ENCODE measurements at places on chromosomes 11 and 22.

- DNase-seq, result no peak
Observed at GRCh38 chr11:59510941-59511589, at the start of gene OR4D9. Gene OR4D9, plus strand, starts transcription at chr11:59511539. Its CDS starts 3,374 bp downstream, at chr11:59514913.

DNA sequence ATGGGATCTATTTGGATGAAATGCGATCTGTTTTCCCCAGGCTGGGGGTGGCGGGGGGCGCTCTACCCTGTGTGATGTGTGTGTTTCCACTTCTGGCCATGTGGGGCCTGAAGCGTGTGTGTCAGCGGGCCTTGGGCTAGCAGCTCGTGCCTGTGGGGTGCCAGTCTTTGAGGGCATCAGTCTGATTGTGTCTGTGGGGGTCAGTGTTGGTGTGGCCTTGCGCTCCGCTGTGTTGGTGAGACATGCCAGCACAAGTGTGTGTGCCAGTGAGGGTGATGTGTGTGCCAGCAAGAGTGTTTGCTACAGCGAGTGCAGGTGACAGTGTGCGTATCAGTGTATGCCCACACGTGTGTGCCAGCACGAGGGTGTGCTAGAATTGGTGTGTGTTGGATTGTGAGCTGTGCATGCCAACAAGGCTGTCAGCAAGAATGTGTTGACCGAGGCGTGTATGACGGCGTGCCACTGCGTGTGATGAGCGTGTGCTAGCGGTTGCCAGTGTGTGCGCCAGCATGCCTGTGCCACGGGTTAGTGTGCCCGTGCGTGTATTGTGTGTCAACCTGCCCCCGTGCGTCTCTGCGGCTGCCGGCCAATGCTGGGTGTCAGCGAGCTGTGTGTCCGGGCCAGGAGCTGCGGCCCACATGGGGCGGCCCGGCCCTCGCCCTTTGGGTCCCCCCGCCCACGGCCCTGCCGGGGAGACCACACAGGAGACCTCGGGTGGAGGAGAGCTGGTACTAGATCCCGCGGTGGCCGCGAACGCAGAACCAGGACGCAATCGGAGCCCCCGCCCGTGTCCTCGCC is 519 bp downstream of the ARRB1 start:
- no peak for DNase-seq

DNA sequence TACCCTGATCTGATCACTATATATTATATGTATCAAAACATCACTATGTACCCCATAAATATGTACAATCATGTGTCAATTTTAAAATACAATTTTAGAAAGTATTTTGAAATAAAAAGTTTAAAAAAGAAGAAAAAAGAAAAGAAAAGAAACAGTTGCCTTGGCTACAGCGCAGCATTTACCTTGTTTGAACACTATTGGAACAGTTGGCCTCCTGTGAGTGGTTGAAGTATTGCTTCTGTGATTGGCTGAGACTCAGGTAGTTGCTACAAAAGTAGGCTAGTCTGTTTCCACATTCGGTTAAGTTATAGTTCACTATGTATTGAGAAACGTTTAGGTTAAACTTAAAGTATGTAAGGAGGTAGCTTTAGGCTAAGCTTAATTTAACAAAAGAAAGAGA is 7.9 kb upstream of the DTX4 start:
- no peak for DNase-seq

GRCh38 chr11:90218606-90219005 is 4.2 kb downstream of the CHORDC1 start:
- DNase-seq, result no peak

DNA sequence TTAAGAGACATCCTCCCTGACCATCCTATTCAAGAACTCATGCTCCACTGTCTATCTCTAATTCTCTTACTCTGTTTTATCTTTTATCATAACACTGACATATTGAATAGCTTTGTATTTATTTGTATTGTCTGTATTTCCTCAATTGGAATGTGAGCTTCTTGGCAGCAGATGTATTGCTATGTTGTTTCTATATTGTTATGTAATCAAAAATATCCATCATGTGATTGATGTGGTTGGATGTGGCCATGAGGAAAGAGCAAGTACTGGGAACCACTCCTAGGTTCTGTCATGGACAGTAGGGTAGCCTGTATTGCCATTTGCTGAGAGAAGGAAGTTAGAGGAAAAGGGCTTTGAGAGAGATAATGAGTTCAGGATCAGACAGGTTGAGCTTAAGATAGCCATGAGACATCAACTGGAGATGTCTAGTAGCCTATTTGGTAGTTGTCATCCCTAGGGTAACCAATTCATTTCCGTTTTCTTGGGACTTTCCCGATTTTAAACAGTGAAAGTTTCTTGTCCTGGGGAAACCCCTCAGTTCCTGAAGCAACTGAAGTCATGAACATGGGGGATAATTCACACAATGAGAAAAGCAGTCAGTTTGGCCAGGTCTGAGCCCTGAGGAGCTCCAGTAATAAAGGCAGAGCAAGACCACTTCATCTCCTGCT is 404.5 kb downstream of the INSC start:
- no peak for DNase-seq

DNA sequence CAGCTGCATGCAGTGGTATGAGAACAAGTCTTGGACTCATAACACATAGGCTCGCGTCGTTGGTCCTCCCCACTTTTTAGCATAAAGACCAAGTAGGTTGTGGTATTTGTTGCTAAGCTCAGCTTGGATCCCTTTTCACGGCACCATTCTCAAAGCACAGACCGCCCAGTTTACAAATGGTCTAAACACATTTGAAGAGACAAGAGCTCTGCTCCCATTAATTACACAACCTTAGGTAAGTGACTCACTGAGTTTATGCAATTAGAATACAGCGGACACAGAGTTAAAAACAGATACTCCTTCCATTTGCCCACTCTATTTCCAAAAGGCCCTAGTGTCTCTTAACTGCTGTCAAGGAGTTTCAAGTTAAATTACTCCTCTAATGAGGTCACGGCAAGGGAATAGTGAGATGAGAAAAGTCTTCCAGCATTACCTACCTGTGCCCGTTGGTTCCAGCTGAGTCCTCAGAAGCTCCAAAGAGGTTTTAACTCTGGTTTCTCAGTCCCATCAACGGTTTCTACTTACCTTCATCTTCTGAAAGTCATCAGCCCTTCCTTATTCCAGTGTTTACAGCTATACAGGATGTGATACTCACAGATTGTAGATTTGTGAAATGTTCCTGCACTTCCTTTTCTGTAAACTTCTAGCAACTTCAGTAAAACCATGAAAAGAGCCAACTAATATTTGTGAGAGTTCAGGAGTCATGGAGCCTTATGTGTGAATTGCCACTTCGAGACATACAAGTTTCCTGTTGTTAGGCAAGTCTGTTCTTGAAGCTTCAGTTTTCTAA is at the start of gene MS4A6A:
Gene MS4A6A, minus strand, starts transcription at position 543 of the 790 bp plus-strand sequence. CDS start 1,356 bp downstream, outside the sequence.
- DNase-seq, result no peak

DNA sequence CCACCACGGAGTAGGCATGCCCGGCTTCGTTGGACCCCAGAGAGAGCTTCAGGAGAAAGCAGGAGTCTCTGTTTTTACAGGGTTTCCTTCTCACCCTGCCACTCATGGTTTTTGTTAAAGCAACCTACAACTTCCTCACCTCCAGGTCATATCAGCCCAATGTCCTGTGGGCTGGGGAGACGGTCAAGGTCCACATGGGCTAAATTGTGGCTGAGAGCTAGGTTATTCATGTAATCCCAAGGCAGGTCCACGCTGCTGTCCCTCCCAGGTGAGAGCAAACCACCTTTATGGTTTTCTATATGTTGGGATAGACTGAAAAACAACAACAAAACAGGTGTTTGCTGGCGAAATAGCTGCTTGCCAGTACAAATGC is 19.5 kb downstream of the TSPAN32 start:
- no peak for DNase-seq

GRCh38 chr11:118033443-118033842 is 43.4 kb upstream of the TMPRSS4 start:
- no peak for DNase-seq
